Psoas muscle (tissue), 8 donors: ENCODE measurements at places on chromosomes 3 and 15. TPM values are rescaled to one million over a fixed set of nuclear protein-coding genes. Genes with fewer than 3 reads are reported as not detected.

Gene AADACL2
- not detected for polyA plus RNA-seq

Gene ADGRG7
- polyA plus RNA-seq: not detected

Gene CCDC13
- 1.2 TPM for polyA plus RNA-seq

Gene SEMA3G
- polyA plus RNA-seq: 6.5 TPM

Gene THUMPD3
- 42.8 TPM for polyA plus RNA-seq

Gene PARP15
- 0.11 TPM for polyA plus RNA-seq

Gene WNT7A
- 0.04 TPM for polyA plus RNA-seq

Gene MUC20
- polyA plus RNA-seq: 1.3 TPM

DNA sequence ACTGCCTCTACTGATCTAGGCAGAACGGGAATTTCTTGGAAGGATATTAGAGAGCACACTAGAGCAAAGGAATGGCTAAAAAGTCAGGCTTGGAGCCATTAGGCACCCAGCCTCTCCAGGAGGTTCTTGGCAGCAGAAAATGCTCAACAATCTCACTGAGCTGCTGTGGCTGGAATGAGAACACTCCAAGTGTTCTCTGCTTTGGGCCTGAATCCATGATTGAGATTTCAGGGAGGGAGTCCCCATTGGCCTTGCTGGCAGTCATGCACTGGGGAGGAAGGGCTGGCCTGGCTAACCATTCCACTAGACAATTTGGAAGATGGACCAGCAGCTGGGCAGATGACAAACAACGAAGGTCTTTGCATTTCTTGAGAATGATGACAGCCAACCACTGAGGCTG lies 362.6 kb downstream of the SHQ1 start:
- DNase-seq: peak; percentile 63

GRCh38 chr3:128425142-128425845 lies 41.4 kb downstream of the DNAJB8 start:
- DNase-seq: peak; percentile 40

- no peak for DNase-seq
Observed at GRCh38 chr15:40942337-40942854, 10.9 kb upstream of the CHAC1 start.

- DNase-seq: no peak
Observed at GRCh38 chr3:52880474-52880873, 16.9 kb downstream of the STIMATE start.

GRCh38 chr3:141643796-141644195 lies 94.3 kb upstream of the RNF7 start:
- no peak for DNase-seq

DNA sequence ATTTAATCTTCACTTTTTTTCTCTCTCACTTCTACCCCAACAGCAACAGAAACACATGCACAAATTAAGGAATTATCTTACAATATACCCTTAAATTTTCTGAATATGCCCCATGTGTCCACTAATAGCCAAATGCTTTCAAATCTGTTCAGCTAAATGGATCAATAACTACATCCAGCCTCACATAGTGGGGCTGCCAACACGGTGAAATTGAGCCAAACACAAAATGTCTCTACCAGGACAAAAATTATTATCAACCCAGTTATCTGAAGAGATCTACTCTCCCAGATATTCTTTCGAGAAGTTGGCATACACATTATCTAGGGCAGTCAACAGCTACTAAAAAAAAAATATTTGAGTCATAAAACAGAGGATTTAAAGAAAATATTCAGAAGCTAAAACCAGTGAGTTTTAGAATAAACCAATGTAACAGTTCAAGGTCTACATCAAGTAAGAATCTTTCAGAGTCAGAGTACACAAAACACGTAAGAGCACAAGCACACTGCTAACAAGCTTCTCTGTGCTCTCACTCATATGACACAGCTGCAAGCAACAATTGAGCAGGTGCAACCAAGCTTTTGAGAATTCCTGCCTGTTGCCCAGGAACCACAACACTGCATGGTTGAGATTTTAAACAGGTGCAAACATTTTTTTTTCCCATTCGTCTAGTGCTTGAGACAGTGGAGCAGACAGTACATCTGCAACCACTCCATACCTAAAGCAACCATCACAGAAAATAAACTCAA lies 247.7 kb downstream of the ZBTB20 start:
- DNase-seq: no peak

GRCh38 chr15:65086680-65087111 lies 10.2 kb downstream of the KBTBD13 start:
- no peak for DNase-seq

DNA sequence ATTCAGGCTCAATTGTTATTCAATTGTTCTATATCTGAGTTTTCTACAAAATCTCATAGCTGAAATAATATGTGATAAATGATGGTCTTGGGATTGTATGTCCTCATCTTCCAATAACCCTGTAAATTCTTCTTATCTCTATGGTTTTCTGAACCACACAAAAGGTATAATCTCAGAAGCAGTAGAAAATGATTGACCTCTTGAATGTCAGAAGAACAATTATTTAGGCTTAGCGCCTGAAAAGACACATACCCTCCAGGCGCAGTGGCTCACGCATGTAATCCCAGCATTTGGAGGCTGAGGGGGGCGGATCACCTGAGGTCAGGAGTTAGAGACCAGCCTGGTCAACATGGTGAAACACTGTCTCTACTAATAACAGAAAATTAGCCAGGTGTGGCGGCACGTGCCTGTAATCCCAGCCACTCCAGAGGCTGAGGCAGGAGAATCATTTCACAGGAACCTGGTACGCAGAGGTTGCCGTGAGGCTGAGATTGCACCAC lies 288.0 kb upstream of the TBC1D5 start:
- no peak for DNase-seq

DNA sequence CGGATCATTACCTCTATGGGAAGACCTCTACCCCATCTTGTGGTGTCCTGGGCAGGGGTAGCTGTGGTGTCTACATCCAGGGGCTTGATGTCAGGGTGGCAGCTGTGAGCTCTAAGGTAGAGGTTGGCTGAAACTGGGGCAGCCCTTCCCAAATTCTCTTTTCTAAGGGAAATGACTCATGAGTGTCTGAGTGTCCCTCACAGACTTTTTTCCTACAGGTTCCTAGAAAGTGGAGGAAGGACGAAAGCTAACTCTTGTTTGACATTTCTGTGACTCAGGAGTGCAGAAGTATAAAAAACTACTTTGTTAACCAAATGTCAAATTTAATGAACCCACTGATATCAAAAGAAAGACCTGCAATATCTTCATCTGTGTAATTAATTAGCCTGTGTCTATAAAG lies 481.5 kb downstream of the PDCD6IP start:
- DNase-seq: no peak

- no peak for DNase-seq
Observed at GRCh38 chr15:63156755-63157117, 541 bp downstream of the RPS27L start.

DNA sequence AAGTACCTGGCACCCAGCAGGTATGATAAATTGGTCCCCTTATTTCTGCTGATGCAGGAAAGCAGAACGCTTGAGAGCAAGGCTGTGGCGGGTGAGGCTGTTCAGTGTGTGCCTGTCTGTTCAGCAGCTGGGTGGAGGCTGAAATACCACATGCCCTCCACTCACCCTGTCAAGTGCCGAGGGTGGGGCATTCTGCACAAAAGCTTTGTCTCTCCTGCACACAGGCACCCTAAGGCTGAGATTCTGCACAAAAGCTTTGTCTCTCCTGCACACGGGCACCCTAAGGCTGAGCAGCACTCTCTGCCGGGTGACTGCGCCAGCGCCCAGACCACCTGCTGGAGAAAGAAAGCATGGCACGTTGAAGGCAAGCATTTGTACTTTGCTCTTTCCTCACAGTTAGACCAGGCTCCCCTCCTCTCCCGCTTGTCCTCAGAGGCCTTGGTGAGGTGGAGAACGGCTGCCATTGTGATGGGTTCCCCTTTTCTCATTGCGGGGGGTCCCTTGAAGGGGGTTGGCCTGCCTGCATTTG lies 97.5 kb downstream of the BDH1 start:
- DNase-seq: no peak

- DNase-seq: no peak
Observed at GRCh38 chr15:58229297-58229768, 91.2 kb downstream of the AQP9 start.

DNA sequence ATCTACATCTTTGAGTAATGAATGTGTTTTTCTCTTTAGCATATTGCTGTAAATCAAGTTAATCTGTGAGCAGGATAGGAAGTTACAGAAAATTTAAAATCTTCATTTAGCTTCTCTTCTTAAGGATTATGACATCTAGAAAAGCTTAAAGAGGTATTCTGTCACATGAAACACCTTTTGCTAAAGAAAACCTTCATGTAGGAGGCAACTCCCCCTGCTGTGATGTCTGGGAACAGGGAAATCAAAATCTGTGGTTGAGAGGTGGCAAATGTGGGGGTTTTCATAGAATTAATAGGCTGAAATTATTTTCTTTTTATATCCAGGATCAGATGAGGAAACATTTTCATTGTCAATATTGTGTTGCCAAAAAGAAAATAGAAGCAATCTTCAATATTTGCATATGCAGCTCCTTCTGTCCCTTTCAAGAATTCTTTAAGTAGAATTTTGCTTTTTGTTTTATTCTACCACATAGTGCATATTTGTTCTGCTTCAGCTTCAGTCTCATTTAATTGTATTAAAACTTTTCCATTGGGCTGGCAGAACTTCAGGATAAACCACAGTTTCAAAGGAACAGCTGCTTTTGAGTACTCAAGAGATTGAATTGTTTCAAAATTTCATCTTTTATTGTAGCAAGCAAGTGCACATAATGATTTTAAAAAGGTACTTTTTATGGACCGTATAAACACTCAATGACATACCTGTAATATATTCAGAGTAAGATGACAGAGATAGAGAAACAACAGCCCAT lies 128.4 kb downstream of the RAP2B start:
- no peak for DNase-seq

DNA sequence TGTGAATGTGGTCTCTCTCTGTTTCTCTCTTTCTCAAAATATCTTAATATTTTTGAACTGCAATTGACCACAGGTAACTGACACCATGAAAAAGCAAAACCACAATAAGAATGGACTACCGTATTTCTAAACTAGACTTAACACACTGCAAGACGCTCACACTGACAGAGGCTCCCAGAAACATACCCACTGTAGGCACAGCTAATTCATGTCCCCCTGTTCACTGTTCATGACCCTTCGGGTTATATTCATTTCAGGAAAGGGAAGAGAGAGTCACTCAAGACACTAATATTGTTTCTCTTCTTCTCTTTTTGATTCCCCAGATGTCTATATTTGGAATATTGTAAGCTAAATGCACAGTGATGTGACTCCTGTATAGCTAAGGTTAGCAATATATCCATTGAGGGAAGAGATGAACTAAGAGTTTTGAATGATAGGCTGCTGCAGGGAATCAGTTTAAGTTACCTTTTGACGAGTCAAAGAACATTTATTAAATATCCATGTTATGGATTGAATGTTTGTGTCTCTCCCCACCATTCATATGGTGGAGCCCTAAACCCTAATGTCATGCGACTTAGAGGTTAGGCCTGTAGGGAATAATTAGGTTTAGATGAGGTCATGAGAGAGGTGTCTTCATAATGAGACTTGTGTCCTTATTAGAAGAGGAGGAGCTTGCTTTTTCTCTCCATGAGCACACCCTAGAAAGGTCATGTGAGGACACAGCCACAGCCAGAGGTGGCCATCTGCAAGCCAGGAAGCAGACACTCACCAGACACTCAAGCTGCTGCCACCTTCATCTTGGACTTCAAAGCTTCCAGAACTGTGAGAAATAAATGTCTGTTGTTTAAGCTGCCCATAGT lies 216.6 kb upstream of the GRM7 start:
- DNase-seq: no peak

DNA sequence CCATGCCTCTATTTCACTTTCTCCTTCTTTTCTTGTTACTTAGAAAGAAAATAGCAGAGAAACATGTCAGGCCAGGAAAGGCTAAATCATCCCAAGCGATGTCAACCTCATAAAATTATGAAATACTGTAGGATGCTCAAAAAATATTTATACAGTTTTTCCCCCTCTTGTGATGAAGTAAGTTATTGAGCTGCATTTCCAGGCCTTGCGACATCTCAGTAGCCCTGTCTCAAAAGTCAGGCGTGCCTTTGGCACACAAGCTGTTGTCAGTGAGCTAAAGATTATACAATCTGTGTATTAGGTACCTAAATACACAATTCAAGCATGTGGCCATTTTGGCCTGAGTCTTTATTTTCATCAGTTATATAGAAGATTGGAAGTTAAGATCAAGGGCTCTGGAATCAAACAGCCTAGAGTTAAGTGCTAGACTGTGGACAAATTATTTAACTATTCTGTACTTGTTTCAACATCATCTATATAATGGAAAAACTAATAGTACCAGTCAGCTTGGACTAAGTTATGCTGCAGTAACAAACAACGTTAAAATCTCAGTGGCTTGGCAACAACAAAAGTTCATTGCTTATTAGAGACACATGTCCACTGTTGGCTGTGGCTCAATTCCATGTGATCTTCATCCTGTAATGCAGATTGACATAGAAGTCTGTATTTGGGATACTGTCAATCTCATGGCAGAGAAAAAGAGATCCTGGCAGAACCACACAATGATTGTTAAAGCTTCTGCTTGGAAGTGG lies 406.4 kb upstream of the PROK2 start:
- DNase-seq: no peak

- DNase-seq: no peak
Observed at GRCh38 chr3:111769110-111769991, 89.7 kb upstream of the PHLDB2 start.

- no peak for DNase-seq
Observed at GRCh38 chr15:62624547-62625378, 417.8 kb upstream of the TPM1 start.

GRCh38 chr3:153090973-153091372 lies 71.1 kb upstream of the RAP2B start:
- DNase-seq: no peak

DNA sequence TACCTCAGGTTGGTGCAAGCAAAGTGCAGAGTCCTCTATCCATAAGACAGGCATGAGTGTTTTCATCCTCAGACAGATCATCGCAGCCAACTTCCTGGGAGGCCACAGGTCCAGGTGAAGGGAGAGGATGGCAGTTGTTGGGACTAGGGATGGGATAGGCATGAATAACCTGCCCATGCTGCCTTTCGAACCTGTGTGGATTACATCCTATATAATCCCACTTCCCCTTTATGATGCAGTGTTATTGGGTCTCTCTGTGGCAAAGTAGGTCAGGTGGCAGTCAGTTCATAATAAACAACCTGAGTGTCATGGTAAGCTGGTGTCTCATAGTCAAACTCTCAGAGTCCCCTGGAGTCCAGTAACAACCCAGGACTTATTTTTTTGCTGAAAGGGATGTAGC lies 40.4 kb downstream of the CCR3 start:
- DNase-seq: no peak

GRCh38 chr3:105398437-105398836 lies 31.7 kb downstream of the ALCAM start:
- no peak for DNase-seq

- DNase-seq: peak; percentile 52
Observed at GRCh38 chr3:14555835-14556234, 15.7 kb upstream of the GRIP2 start.

DNA sequence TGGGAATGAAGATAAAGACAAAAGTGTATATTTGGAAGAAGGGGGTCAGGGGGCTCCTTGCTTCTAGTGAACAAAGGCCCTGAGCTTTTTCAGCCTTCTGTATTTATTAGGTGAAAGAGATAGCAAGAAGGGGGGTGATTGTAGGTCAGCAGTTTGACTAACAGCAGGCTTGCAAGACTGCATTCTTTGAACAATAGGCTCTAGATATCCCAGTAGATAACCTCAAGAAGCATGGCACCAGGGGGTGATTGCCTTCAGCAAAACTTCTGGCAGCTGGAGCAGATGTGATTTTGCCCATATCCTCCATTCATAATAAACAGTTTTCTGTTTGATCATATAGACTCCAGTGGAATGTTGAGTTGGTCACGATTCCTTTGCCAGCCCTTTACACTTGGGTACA lies 31.7 kb upstream of the GOLIM4 start:
- no peak for DNase-seq
